Smooth muscle cell of the umbilical artery (primary cell): ENCODE measurements at places on chromosomes 16 and 17. TPM values are rescaled to one million over a fixed set of nuclear protein-coding genes. Genes with fewer than 3 reads are reported as not detected.

SPN gene
- total RNA-seq: not detected in 2 replicates

CCT6B gene
- 0.51 and 1.2 TPM in 2 replicates for total RNA-seq

LLGL2 gene
- total RNA-seq: 0.74 and 1.2 TPM in 2 replicates

KRTAP29-1 gene
- not detected in 2 replicates for total RNA-seq

ITGB3 gene
- 75.4 and 88.1 TPM in 2 replicates for total RNA-seq

CMTM2 gene
- total RNA-seq: not detected in 2 replicates

EME2 gene
- total RNA-seq: 17.2 and 20.9 TPM in 2 replicates

CDT1 gene
- total RNA-seq: 0.30 and 6.1 TPM in 2 replicates

TEKT5 gene
- not detected in 2 replicates for total RNA-seq

JMJD6 gene
- 23.8 and 40.9 TPM in 2 replicates for total RNA-seq

ZNF750 gene
- total RNA-seq: not detected in 2 replicates

SERPINF2 gene
- total RNA-seq: not detected in 2 replicates

MC1R gene
- 7.4 and 7.8 TPM in 2 replicates for total RNA-seq

NECAB2 gene
- total RNA-seq: 0.37 TPM in 1 of 2 replicates, not detected in the other

CUEDC1 gene
- total RNA-seq: 7.4 and 9.1 TPM in 2 replicates

GRB7 gene
- not detected in 2 replicates for total RNA-seq

ARHGDIA gene
- 120 and 379 TPM in 2 replicates for total RNA-seq

NPIPA2 gene
- 0.59 TPM in 1 of 2 replicates, not detected in the other for total RNA-seq

CTNS gene
- 14.5 and 19.0 TPM in 2 replicates for total RNA-seq

SPSB3 gene
- total RNA-seq: 24.1 and 30.9 TPM in 2 replicates

RRAD gene
- 21.1 and 37.4 TPM in 2 replicates for total RNA-seq

DPEP3 gene
- not detected in 2 replicates for total RNA-seq

SLC6A4 gene
- total RNA-seq: not detected in 2 replicates

ACAP1 gene
- total RNA-seq: 0.09 and 4.8 TPM in 2 replicates

SNAI3 gene
- under 0.01 and 0.05 TPM in 2 replicates for total RNA-seq

COX11 gene
- total RNA-seq: 41.3 and 52.5 TPM in 2 replicates

NKD1 gene
- total RNA-seq: under 0.01 TPM in 2 replicates

AIPL1 gene
- not detected in 2 replicates for total RNA-seq

NT5C3B gene
- 35.4 and 44.5 TPM in 2 replicates for total RNA-seq

LPCAT2 gene
- total RNA-seq: 32.3 and 40.7 TPM in 2 replicates

AOC2 gene
- 0.59 and 0.69 TPM in 2 replicates for total RNA-seq

GLYR1 gene
- total RNA-seq: 48.1 and 67.9 TPM in 2 replicates

NPIPA8 gene
- 18.5 TPM in 1 of 2 replicates, not detected in the other for total RNA-seq

APOBR gene
- total RNA-seq: not detected in 2 replicates

CDH13 gene
- 185 and 293 TPM in 2 replicates for total RNA-seq

KREMEN2 gene
- total RNA-seq: not detected in 2 replicates

STX1B gene
- 0.59 and 2.8 TPM in 2 replicates for total RNA-seq

GCGR gene
- not detected in 2 replicates for total RNA-seq

OR1A1 gene
- total RNA-seq: not detected in 2 replicates

TMC5 gene
- not detected in 2 replicates for total RNA-seq

ACSM2A gene
- not detected in 2 replicates for total RNA-seq

CCL1 gene
- total RNA-seq: not detected in 2 replicates
